ENCODE measurements at places on chromosomes 4 and X.

- DNase-seq, result no peak
Observed at GRCh38 chrX:110051559-110051958, 48.6 kb downstream of the TMEM164 start.

DNA sequence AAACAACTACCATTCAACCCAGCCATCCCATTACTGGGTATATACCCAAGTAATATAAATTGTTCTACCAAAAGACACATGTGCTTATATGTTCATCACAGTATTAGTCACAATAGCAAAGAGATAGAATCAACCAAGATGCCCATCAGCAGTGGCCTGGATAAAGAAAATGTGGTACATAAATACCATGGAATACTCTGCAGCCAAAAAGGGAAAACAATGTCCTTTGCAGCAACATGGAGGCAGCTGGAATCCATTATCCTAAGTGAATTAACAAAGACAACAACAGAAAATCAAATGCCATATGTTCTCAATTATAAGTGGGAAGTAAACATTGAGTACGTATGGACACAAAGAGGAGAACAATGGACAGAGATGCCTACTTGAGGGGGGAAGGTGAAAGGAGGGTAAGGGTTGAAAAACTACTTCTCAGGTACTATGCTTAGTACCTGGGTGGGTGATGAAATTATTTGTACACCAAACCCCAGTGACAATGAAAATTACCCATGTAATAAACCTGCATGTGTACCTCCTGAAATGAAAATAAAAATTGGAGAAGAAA is 632.1 kb upstream of the AADAT start:
- no peak for DNase-seq

DNA sequence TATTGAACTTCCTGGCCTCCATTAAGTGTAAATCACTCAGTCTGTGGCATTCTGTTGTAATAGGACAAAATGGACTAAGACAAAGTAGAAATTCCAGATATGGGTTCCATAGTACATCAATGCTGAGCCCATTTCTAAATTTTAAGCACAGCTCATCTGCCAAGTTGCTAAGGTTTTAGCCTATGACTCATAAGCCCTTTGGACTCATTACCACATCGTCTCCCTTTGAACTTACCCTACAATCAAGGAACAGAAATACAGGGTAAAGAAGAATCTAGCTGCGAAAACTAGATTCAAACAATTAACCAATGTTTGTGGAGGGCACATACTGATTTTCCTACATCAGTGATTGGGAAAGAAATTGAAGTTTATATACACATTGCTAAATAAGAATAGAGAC is 31.8 kb downstream of the NAA11 start:
- DNase-seq, result no peak

DNA sequence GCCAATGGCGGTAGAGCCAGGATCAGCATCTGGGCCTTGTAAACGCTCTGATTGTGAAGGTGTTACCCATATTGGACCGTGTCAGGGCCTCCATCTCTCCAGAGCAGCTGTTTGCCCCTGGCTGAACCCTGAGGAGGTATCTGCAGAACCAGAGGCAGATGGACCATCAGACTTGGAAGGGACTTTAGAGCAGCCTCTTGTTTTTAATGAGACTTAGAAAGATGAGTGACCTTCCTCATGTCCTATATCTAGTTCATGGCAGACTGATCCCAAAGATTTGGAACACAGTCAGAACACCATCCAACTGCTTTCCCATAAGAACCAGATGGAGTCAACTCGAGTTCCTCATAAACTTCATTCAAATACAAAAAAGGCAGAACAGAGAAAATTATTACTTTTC is 135.1 kb upstream of the MSX1 start:
- DNase-seq, result no peak

DNA sequence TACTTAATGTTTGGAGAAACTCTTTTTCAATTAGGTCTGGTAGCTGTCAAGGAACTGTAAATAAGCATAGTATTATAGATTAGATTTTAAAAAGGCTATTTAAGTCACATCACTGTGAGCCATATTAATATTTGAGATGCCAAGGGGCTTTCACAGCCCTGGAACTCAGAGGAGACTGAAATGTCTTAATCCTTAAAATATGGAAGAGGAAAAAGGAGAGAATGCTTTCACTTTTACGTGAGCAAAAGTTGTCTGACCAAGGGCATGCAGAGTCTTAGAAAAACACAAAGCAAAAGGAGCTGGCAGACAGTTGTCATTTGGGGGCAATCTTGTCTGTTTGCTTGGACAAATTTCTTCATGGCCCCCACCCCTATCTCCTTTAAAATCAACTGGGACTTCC is 253.2 kb upstream of the IGFBP7 start:
- DNase-seq, result no peak

DNA sequence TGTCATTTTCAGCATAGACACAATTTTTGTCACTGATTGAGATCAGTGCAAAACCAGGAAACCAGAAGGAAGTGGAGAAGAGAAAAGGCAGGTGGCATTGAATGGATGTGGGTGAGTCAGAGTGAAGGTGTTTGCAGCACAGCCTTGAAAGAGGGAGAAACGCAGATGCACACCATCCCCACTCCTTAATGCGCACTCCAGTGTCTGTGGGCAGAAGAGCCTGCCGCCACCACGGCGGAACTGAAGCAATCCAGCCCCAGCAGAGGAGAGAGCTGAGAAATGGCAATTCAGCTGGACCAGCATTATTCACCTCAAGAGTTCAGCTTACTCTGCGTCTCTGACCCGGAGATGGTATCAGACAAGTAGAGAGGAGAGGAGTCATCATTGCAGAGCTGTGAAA is 393.1 kb upstream of the FRG1 start:
- no peak for DNase-seq

DNA sequence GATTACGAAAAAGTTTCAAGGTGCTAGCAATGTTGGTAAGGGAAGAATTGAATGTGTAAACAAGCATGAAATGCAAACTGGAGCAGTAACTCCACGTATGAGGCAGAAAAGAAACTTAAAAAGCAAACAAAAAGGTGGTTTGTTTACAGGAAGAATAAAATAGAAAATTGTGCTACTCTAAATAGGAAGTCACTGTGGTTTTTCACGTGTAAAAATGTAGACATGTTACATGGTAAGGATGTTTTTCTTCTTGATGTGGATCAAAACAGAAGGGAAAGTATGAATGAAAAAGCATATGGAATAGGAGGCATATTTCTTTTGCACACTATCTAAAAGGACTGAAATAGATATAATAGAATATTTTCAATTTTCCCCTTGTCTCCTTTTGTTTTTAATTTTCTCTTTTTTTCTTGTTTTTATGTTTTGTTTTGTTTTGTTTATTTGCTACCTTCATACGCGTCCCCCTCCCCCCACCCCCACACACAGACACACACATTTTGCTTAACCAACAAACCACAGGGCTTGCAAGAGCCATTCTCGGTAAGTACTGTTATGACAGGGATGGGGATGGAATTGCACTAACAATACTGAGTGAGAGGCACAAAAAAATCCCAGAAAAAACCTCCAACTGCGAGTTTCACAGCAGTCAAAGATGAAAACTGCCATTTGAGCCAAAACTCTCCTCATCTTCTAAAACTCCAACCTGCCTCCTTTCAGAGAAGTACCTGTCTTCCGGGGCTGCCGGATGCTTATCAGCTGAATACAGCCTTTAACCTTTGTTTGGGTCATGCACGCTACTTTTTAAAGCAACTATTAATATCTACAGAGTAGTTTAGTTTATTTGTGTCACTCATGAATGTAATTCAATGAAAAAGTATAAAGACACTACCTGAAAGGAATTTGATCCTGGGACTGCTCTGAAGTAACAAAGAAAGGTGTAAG is 135.8 kb downstream of the IL15 start:
- no peak for DNase-seq

DNA sequence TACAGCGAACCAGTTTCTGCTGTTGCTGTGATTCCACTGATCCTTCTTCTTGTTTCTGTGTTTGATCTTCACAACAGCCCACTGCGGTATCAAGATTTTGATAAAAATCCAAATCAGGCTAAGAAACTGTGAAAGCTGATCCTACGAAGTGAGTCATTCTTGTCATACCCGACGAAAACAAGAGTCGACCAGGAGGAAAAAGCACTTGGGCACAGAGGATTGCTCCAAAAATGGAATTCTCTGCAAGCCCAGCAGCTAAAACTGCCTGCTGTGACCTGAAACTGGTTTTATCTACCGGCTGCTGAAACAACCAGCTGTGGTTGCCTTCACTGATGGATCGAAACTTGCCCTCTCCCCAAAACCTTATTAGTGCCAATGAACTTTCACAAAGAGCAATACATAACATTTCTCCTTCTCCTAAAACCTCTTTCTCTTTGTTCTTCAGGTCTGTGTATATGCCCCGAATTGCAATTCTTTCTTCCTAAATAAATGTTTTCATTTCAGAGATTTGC is 607.0 kb upstream of the PRKX start:
- DNase-seq, result no peak

GRCh38 chrX:115948018-115948923 is 222.3 kb upstream of the AGTR2 start:
- DNase-seq, result no peak

DNA sequence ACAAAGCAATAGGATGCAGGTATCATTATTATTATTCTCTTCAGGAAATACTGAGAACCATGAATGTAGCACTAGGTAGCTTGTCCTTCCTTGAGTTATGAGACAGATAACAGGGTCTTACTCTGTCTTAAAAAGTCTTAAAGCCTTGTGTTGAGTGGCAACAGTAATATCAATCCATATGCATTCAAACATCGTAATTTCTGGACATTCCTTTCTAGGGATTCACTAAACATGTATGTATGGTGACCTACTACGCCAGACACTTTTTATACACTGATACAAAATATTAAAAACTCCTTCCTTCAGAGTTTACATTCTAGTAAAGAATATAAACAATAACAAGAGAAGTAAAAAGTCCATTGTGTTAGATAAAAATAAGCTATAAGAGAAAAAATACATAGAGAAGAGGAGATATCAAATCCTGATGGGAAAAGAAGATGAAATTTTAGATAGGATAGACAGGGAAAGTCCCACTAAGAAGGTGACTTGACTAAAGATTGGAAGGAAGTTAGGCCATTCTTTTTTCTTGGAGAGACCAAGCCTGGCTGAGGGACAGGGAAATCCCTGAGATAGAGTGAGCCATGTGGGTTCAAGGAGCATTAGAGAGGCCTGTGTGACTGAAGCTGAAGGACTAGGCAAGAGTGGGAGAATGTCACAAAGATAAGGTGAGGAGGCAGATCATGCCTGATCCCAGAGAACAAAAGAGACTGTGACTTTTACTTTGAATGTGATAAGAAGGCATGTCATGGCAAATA is 5.0 kb upstream of the DDX60L start:
- DNase-seq, result no peak

- no peak for DNase-seq
Observed at GRCh38 chrX:97867266-97867665, 983.6 kb downstream of the RPA4 start.

DNA sequence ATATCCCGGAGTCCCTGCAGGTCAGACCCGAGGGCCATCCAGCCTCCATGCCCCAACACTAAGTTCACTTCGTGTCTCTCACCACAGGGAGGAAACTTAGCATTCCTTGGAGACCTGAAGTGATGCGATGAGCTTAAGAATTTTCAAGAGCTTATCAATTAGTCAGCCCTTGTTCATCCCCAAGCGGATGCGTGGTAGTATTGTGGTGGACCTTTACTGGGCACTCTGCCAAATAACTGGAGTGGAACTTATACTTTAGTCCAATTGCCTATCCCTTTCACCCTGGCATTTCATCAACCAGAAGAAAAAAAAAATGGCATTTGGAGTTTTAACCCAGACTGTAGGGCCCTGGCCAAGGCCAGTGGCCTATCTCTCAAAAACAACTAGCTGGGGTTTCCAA is 137.1 kb downstream of the RELL1 start:
- peak; percentile 88 for DNase-seq

GRCh38 chr4:153207567-153207966 is 3.3 kb downstream of the TRIM2 start:
- DNase-seq, result no peak

DNA sequence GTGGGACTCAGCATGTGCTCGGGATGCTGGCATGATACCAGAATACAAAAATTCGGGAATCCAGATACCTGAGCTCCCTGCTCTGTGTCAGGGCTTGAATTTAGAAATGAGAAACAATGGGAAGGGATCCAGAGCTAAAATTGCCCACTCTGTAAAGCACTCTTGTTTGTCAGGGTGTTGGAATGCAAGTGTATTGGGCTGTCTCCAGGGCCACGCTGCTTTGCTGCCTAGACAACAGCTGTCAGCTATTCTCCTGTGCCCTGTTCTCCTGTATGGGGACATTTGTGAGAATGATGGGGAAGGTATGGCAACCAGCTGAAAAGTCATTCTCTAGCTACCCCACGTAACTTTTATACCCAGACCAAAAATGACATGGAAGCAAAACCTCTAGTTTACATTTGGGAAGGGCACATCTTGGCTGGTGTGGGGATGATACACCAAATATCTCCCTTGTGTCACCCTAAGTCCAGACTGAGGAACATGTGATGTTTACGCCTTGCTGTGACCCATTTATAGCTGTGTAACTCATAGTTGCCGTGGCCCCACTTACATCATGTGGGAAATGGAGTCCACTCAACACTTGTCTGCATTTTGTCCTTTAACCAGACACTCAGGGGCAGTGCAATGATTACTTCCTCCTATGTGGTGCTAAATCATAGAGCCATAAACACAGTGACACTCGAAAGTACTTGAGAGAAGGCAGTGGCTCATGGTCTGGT is 46.6 kb downstream of the SMPX start:
- DNase-seq, result no peak

DNA sequence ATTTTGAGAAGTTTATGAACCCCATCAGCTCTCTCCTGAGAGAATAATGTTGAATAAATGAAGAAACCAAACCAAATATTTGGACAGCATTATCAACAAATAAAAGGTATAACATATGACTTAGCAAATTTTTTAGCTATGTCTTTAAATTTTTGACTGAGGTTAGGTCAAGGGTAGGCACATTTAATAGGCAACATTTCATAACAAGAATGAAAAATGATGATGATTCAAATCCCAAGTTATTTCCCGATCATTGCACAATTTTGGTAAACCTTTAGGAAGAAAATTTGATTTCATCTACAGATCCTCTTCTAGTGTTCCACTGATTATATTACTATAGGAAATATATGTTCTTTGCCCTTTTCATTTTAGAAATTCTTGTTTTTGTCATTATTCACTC is 123.7 kb upstream of the TLR3 start:
- no peak for DNase-seq

DNA sequence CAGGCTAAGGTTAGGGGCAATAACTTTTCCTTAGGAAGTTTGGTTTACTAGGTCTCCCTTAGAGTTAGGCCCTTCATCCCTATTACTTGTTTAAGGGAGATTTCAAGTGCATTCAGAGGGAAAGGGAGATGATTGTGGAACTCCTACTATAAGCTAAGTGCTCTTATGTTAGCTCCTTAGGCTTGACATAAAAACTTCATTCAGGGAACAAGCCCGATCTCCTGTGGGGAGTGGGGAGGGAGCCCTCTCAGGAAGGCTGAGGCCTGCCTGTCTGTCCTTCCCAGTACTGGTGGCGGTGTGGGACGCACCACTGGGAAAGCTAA is 8.0 kb downstream of the KLF3 start:
- no peak for DNase-seq

GRCh38 chr4:76640353-76640910 is 205.4 kb downstream of the SHROOM3 start:
- no peak for DNase-seq
